Stimulated activated CD4-positive, alpha-beta T cell treated with anti-CD3 and anti-CD28 coated beads, Interleukin-4, amount 100 ng/mL, for 48 hours (primary cell): ENCODE measurements at places on chromosomes 11 and 22.

DNA sequence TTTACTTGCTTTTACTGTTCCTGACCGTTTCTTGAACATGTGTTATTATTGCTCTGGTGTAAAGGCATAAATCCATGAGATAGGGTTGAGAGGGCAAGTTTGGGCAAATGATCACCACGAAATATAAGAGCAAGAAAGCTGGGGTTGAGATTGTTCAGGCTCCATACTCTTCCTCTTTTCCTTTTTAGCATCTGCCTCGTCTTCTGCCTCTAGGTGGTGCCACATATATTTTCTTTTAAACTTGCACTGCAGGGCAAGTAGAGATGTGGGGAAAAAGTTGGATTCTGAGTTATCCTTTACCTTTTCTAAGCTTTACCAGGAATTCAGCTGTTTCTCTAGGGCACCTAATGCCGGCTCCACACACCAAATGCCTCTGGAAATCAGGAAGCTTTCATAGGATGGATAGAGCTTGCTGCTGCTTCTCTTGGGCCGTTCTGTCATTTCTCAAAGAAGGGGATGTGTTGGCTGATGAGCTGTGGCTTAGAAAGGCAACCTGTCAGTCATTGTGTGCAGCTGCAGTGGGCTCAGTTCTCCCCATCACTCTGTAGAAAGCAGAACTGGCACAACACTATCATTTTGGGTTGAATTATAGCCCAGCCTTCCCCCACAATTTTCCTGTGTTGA, 98.2 kb downstream of the LDLRAD3 start:
- no peak for DNase-seq

GRCh38 chr22:32649515-32650200, 151.8 kb upstream of the TIMP3 start:
- no peak for DNase-seq

GRCh38 chr11:14203321-14203720, 155.7 kb downstream of the RRAS2 start:
- DNase-seq, result no peak

DNA sequence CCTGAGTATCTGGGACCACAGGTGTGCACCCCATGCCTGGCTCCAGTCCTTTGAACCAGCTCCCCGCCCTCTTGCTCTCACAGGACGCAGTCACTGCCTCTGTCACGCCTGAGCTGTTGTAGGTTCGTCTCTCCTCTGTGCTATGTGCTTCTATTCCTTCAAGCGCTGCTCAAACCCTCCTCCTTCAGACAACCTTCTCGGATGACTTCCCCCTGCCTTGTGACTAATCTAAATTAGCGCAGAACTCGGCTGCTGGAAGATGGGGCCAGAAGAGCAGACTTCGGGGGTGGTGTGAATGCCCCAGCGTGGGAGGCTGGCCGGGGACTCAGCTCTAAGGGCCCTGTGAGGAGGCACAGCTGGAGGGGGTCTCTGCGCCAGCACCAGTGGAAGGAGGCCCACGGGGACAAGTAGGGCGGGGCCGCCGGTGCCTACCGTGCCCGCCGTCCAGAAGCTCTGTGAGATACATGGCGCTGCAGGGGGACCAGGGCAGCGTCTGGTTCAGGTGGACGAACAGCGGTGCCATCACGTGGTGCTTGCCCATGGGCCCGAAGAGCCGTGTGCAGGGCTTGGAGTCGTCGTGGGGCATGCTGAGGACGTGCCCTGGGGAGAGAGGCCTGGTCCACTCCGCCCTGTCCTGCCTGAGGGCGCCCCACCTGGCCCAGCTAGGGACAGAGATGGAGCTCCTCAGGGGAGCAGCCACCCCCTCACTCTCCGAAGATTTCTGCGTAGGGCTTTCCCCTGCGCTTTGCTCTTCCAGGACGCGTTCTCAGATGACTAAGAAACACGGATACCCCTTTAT, 12.5 kb downstream of the ADAMTS8 start:
- DNase-seq, result no peak

DNA sequence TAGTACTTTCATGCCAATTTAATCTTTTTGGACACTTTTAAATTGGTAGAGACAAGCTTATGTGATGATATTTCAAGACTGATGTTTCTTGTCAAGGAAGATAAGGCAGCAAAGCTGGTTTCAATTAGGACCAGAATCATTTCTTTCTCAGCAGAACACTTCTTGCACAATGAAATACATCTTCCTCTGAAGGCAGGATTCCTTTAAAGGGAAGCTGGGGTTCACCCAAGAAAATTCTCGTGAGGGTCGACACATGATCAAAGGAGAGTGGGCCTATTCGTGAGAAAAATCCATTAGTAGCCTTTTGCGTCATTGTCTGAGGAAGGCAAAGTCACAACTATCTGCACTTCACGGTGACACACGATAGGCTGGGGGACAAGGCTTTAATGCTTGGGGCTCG, 17.6 kb downstream of the TTC12 start:
- no peak for DNase-seq

DNA sequence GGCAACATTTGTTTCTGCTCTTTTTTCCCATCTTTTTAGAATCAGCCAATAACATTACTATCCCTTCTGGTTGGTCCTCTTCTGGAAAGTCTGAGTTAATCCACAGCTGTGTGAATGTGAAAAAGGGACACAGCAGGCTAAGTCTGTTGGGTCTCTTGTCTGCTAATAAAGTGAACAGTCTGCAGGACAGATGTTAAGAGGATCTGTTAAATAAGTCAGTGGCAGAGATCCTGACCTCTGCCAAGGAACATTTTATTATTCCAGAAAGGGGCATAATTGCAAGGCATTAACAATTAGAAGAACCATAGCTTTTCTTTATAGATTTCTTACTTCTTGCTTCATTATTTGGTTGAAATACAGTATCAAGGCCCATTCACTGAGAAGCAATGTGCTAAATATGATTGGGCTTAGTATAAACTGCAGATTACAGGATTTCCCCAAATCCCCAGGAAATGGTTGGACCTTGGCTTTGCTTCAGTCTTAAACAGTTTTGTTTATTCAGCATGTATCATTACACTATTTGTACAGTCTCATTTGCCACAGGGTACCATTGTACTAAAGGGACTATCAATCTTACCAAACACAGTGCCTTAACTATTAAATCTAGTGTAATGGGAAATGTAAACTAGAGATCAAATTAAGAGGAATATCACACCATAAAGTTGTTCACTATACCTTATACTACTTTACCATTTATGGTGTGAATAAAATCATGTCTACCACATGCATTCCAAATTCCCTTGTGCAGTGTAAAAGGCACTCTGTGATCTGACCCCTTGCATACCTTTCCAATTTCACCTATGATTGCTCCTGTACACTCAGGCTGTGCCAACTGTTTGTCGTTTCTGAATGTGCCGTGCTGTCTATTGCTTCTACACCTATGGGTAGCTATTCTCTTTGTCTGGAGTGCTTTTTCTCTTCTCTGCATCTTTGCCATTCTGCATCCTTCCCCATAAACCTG, 274.0 kb downstream of the SOX6 start:
- DNase-seq, result no peak

DNA sequence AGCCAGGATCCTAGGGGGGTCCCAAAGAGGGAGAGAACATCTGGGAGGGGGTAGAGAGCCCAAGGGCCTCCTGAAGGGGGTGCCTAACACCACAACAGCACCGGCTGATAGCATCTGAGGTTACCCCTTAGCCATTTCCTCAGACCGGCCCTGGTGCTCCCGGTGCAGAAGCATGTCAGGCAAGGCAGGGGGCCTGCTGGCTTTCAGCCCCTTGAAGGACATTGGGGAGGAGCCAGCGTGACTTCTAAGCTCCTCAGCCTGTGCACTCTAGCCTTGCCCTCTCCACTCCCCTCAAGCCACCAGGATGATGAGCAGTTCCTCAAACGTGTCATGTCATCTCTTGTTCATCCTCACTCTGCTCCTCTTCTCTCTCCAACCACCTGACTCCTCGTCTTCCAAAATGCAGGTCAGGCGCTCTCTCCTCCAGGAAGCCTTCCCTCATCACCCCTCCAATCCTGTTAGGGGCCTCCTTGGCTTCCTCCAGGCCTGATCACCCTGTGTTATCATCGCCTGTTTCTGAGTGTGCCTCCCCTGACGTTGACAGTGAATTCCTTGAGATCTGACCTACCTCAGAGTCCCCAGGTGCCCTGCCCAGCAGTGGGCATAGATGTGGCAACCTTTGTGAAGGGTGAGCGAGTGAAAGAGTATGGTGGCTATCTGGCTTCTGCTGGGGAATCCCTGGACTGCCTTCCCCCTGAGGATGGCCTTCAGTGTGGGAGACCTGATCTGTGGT, 6.1 kb downstream of the P2RY2 start:
- no peak for DNase-seq

DNA sequence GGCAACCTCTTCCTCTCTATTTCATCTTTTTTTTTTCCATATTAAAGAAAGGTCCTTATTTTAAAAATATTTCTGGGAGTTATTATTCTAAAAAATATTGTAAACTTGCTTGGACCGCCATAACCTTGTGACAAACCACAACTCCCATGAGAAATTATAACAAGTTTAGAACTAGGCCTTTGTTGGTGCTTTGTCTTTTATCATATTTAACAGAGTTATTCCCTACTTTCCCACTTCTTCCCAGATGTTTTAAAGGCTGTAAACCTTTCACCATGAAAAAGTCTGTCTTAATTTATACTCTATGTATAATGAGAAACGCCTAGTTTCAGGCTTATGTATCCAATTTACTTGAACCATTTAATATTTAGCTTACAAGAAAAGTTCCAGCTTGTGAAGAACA, 3.7 kb downstream of the CTSC start:
- DNase-seq, result no peak

DNA sequence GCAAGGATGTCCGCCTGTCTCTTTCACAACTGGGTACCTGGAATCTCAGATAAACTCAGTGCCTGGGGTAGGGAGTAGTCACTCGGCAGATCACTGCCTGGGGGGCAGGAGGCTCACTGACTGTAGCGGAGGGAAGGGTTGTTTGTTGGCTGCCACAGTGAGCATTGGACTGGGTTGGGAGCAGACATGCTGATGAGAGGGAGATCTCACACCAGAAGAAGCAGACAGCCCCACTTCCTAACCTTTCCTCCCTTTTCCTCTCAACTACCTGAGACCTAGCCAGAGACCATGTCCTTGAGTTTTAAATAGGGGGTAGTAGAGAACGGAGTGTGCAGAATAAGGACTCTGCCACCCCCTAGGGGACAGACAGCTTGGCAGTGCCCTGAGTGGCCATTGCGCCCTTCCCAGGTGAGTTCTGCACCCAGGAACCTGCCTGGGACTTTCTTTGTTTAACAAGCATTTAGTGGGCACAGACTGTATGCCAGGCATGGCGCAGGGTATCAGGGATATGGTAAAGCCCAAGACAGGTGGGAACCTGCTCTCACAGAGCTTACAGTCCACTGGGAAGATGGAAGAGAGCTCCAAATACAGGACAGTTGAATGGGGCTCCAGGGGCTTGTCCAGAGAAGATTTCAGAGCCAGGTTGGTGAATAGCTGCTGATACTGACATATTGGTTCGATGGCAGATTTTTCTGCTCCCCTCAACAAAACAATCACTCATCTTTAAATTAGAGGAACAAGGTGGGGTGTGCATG, 115.7 kb upstream of the NNMT start:
- DNase-seq, result no peak

DNA sequence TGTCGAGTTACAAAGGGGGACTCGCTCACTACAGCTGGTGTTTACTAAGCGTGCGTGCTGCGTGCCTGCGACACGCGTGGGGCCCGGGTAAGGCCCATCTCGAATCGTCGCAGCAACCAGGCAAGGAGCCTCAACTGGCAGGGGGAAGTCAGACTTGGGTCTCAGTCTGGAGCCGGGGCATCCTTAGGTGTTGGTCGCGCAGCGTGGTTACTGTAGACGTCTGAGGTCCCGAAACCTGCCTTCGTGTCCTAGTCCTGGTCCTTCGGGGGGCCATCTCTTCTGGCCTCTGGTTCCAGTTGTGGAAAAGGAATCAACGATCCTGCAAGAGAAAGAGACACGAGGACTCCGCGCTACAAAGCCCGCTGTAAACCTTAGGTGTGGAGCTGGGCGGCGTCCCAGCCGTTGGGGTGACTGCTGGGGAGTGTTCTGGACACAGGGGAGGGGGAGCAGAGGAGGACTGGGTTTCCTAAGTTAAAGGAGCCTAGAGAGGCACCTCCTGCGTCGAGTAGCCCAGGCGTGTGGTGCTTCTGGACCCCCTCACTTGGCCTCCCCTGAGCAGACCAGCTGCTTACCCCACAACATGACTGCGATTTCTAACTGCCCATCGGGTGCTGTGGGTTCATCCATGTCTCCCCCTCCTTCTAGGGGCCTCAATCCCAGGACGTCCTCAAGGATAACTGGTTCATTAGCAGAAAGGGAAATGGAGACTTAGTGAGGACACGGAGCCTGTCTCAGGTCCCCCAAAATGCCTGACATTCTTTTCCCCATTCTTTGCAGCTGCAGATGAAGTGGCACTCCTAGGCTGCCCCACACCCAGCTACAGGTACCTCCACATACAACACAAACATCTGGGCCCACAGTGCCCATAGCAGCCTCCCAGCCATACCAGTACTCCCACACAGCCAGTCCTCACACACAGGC, 4.9 kb upstream of the WNT11 start:
- DNase-seq, result no peak

- DNase-seq, result no peak
Observed at GRCh38 chr22:49469896-49470740, 357.6 kb downstream of the BRD1 start.

- no peak for DNase-seq
Observed at GRCh38 chr11:9895006-9895405, 231.1 kb downstream of the SWAP70 start.

DNA sequence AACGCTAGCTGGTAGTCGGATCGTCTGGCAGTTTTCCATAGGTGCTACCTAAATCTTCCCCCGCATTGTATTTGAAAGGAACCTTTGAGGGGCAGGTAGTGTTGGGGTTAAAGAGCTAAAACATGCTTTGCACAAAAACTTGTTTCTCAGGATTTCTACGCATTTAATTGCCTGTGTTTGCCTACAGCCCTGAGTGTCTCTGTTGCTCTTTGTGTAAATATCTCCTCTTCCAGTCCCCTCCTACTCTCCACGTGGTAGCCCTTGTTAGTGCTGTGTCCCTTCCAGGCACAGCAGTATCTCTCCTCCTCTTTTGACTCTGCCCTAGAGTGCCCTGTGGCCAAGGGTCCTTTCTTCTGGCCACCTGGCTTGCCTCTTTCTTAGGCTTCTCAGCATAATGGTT, 81.7 kb downstream of the BARX2 start:
- DNase-seq, result no peak

- no peak for DNase-seq
Observed at GRCh38 chr11:46527591-46528130, 66.2 kb downstream of the AMBRA1 start.

DNA sequence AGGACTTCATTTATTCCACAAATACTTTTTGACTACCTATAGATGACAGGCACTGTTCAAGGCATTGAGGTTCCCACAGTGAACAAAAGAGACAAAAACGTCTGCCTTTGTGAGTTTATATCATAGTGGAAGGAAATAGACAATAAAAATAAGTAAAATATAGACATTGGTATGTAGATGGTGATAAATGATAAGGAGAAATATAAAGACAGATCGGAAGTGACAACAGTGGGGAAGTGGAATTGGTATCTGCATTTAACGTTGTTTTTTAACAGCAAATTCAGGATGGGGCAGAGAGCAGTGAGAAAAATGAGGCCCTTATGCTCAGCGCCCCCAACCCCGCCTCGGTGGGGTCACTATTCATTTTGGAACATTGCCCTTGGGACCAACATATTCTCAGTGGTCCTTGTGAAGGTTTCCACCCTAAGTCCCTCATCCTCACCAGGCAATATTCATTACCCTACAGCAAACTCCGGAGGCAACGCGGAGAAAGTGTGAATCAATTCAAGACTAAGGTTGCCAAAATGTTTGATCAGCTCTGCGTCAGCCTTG, 627 bp upstream of the PEX26 start:
- no peak for DNase-seq
